ENCODE measurements at places on chromosomes 4 and X.

DNA sequence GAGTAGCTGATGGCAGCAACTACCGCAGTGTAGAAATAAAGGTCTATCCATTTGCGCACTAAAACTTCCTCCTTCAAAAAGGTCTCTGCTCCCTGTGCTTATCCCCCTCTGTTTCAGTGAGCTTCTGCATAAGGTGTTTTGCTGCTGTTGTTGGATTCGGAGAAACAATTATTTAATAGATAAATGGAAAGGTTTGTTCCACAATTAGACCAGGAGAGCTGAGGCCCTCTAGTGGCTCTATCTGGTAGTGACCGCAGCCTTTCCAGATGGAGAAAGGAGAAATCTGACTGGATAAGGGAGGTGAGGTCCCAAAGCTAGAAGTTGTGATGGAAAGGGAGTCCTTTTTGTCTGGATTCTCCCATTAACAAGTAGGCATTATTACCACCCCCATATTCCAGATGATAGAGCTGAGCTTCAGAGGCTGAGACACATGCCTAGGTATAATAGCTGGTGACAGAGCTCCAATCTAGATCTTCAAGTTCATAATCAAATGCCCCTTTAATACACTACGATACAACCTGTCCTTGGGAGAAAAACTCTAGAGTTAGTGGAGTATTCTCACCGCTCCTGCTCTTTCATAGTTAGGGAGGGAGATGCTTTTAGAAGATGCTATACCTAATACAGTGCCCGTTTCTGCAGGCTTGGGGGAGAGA, 5.1 kb upstream of the GABRQ start:
- peak; percentile 7 for DNase-seq

DNA sequence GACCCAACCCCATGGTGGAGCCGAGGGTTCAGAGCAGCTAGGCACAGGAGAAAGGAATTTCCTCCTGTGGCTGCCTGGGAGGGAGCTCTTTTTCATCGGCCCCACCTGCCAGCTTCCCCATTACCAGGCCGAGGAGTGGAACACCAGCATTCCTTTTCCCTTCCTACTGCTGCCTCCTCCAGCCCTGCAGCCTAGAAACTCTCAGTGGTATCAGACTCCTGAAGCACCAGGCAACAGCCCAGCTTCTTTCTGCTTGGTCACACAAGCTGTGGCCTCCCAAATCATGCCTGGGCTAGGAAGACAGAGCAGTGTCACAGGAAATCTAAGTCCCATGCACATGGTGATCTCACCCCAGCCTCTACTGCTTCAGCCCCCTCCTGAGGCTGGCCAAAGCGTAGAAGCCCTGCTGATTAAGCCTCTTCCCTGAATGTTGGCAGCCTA, 30.1 kb downstream of the RTL5 start:
- no peak for DNase-seq

GRCh38 chr4:182881914-182882313, 35.3 kb downstream of the DCTD start:
- no peak for DNase-seq

- no peak for DNase-seq
Measured at GRCh38 chrX:68570598-68570997, 71.7 kb downstream of the YIPF6 start.

- no peak for DNase-seq
Measured at GRCh38 chrX:131881194-131881593, 141.9 kb upstream of the STK26 start.

DNA sequence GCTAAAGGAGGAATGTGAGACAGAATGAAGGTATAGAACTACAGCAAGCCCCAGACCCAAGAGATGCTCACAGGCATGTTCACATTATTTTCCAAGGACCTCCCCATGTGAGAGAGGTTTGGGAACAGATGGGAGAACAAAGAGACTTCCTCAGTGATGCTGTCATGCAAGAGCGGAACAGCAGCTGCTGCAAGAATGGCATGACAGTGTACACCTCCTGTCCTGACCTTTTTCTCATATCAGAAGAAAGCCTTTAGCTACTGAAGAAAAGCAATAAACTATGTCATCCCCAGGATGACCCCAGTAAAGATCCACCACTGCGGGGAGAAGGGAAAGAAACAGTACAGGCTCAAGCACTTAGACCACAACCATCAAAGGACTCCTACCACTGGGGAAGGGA, 7.2 kb downstream of the PRDM5 start:
- DNase-seq, result no peak

GRCh38 chr4:2728806-2729532, 27.2 kb downstream of the TNIP2 start:
- no peak for DNase-seq

GRCh38 chr4:156598138-156598681, 373.4 kb downstream of the PDGFC start:
- DNase-seq, result no peak

- DNase-seq, result no peak
Measured at GRCh38 chr4:2186133-2186864, 55.6 kb downstream of the HAUS3 start.

GRCh38 chr4:23290656-23291055, 597.9 kb downstream of the GBA3 start:
- DNase-seq, result no peak

GRCh38 chr4:3315566-3315965, 22.7 kb downstream of the RGS12 start:
- no peak for DNase-seq

All from stimulated activated CD4-positive, alpha-beta T cell treated with anti-CD3 and anti-CD28 coated beads, Interleukin-1b, Interleukin-23, amount 100 ng/mL, for 24 hours (primary cell).